ENCODE measurements at places on chromosomes 2 and 18.

DNA sequence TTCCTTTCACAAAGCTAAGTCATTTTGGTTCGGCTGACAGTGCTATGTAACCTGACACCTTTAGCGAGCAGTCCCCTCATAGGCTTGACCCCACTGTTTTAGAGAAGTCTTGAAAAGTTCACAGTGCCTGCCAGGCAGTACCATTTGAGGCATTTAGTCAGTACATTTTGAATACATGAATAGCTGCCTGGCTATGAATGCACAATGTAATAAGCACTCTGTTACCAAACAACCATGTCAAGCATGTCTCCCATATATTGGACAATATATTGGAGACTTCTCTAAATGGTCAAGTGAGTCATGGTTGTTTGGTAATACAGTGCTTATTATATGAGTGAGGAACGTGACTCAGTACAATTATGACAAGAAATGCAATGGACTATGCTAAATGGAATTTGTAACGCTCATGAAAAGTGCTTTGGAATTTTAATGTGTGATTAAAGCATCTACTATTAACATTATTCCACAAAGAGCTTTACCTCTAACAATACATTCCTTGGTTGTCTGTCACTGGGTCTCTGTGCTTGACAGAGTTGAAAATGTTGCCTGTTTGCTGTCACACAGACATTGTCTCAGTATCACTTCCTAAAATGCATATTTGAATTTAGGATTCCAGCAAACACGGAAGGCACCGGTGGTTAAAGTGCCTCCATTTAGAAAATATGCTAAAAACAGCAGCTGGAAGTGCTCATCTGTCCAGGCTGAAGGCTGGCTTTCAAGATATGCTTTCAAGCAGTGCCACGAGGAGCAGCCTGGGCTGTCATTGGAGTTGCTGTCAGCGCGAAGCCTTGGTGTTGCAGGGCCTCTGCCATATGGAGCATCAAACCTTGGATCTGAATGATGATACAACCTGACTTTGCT lies 458.6 kb downstream of the FBXO15 start:
- no peak for DNase-seq

DNA sequence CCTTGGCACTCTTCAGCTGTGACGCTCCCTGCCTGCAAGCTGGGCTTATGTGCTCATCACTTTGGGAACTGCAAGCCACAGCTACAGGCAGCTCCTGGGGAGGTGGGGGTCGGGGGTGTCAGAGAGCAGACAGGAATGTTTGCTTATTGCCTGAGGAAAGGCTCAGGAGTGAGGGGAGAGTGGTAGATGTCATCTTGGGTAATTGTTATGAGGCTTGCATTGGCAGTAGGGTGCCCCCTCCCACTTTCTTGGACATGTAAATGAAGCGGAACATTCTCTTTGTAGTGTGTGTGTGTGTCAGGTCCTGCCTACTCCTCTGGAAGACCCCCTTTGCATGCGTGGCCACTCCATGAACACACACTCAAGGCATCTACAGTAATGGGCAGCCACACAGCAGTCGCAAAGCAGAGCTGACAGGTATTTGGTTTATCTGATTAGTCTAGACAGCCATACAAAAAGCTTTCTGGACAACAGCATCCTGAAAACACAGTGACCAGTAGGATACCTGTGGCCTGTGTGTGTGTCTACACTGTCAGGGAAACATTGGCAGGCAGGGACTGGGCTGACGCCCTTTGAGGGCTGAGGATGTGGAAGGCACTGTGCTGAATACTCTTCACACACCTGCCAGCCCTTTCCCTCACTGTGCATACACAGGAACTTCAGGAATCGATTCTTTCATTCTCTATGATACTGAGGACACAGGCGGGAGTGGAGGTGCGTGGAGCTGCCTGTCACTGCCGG lies 17.1 kb upstream of the MC2R start:
- DNase-seq, result no peak

- DNase-seq, result no peak
These were observed 60.7 kb downstream of the LRRFIP1 start for GRCh38 chr2:237688081-237688480.

DNA sequence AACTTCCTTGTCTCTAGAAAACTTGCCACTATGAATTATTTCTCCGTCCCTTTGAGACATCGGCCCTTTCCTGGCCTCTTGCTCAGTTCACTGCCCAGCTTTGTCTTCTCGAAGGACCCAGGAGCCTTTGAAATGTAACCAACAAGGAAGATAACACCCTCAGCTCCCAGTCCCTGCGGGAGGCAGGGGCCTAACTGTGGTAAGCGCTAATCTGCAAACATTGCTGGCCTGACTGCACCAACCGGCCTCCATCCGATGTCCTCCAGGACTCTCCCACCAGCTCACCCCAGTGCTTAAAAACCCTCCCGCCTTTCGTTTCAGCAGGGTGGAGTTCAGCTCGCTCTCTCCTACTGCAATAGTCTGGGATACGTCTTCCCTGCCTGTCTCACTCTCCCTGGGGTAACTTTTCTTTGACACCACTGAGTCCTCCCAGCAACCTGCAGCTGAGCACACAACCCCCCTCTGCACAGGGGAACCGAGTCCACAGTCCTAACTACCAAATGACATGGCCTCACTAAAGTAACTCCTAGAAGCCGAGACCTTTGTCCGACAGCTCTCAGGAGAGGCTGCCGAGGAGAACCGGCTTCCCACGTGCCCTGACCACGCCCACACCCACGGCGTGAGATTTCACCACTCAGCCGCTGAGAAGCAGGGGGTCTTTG lies 76.1 kb downstream of the MBP start:
- no peak for DNase-seq

DNA sequence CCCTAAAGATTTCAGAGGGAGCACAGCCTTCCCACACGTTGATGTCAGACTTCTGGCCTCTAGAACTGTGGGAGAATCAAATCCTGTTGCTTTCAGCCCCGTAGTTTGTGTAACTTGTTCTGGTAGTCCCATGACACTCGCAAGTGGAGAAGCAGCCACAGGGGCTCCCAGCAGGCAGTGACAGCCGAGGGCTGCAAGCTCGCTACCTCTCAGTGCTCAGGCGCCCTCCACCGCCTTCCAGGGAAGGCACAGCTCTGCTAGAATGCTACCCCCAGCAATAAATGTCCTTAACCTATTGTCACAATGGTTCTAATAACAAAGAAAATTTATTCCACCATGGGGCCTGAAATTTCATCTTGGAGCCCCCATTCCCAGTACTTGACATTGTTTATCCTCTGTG lies 143.1 kb upstream of the ZNF236 start:
- no peak for DNase-seq

GRCh38 chr2:171509945-171510731 lies 12.1 kb upstream of the CYBRD1 start:
- no peak for DNase-seq

DNA sequence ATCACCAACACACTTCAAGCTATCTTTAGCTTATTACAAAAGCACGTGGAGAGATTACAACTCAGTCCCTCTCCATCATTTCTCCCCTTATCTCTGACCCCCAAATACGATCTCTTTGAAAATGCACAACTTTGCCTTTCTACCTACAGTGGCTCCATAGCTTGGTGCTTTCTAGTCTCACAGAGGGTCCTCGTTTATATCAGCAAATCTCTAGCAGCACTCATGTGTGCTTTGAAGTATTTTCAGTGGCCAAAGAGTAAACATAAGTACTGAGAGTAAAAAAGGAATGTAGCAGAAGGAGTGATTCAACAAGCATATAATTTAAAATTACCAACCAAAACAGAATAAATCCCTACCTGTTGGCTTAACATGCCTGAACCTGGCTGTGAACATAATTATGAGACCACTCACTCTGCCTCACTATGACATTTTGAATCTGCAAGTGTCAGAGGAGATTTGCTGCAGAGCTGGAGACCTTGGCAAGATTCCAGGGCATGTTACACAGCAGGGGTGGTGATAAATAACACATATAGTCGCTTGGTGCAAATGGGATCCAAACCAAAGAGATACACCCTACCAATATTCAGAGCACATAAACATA lies 54.6 kb downstream of the LAMA3 start:
- no peak for DNase-seq

DNA sequence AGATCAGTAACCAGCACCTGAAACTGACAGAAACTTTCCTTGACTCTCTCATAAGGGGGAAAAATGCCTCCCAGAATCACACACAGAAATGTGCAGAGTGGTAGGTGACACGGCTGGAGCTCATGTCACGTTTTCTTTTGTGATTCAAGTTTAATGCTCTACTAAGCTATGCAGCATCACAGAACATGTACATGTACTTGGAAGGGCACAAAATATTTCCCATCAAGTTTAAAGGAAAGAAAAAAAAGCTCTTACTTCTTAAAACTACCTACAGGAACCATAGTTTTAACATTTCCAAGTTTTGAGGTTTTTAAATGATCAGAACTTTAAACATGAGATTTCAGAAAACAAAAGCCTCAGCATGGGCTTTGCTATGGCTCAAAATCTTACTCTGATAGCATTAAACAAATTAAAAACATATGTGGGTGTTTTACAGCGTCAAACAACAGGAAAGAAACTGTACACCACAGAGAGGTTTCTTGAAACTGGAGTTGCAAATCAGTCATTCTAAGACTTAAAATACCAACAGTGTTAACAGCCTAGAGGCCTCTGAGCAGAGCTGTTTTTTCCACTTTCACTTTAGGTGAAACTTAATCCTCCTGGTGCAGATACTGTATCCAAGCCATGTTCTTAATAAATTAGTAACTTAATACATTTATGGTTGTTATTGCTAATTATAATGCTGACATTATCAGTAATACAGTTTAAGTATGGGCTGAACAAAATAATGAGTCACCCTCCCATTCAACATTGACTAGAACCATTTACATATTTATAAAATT lies 30.1 kb downstream of the MBP start:
- no peak for DNase-seq

DNA sequence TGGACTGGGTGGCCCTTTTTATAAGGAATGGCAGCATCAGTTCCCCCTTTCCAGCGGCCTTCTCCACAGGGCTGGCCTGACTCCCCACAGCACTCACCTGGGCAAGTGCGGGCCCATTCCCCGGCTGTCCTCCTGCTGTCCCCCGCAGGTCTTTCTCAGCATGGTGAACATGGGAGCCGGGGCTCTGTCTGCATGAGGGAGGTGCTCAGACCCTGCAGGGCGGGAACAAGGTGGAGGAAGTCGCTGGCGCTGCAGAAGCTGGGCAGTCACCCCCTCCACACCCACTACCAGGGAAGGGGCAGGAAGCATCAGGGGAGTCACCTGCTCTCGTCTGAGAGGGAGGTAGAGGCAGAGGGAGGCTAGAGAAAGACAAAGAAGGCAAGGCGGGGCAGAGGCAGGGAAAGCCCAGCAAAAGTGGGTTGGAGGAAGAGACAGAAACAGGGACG lies 12.2 kb downstream of the HES6 start:
- no peak for DNase-seq

DNA sequence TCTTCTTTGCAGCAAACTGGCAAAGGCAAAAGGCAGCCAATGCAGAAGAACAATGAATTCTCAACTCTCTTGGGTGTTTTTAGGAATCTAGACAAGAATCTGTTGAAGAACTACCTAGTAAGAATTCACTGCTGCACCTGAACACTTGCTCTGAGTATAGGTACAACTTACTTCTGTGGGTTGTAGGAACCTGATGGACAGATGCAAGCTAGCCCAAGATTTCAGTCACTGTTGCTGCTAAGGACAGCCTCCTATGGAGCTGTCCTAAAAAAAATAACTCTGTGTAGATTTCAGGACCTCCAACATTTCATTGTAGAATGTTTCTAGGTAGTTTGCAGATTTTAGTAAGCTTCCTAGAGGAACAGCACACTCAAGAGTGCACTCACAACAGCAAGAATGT lies 363.5 kb downstream of the CBLN2 start:
- DNase-seq, result no peak

GRCh38 chr2:102025583-102026267 lies 34.0 kb downstream of the IL1R2 start:
- no peak for DNase-seq

GRCh38 chr18:30096796-30097195 lies 945.7 kb downstream of the DSC3 start:
- no peak for DNase-seq

DNA sequence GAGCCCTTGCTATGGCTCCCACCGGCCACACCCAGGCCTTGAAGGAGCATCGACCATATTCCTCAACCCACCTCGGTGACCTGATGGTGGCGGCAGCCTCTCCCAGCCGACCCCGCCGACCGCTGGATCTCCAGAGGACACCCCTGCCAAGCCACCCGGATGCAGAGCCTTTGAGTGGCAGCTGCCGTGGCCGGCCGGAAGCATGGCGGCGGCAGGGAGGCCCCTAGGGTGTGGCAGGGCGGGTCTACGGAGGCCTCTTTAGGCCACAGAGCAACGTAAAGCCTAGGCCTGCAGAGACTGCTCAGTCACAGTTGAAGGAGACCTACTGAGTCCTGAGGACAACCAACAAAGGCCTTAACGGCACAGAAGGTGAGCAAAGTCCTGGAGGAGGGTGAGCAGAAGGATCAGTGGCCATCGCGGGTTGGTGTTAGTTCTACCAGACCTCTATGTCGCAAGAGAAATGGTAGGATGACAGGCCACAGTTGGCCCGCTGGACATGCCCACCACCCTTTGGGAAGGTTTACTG lies 50.4 kb upstream of the TMEM247 start:
- no peak for DNase-seq

DNA sequence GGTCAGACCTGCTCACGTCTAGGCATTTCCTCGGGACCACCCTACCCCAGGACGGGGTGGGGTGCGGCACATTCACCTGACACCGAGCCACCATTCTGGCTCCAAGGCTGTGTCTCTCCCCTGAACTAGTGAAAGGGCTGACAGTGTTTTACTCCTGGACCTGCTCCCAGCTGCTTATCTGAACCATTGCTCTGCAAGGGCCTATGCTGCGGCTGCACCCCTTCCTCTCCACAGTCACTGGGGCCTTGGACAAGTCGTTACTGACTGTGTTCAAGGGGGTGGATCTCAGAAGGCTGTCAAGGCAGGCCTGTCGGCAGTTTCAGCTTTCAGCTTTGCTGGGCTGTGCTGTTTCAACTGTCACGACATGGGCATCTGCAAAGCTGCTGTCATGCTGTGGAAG lies 11.7 kb downstream of the CREG2 start:
- DNase-seq, result no peak

DNA sequence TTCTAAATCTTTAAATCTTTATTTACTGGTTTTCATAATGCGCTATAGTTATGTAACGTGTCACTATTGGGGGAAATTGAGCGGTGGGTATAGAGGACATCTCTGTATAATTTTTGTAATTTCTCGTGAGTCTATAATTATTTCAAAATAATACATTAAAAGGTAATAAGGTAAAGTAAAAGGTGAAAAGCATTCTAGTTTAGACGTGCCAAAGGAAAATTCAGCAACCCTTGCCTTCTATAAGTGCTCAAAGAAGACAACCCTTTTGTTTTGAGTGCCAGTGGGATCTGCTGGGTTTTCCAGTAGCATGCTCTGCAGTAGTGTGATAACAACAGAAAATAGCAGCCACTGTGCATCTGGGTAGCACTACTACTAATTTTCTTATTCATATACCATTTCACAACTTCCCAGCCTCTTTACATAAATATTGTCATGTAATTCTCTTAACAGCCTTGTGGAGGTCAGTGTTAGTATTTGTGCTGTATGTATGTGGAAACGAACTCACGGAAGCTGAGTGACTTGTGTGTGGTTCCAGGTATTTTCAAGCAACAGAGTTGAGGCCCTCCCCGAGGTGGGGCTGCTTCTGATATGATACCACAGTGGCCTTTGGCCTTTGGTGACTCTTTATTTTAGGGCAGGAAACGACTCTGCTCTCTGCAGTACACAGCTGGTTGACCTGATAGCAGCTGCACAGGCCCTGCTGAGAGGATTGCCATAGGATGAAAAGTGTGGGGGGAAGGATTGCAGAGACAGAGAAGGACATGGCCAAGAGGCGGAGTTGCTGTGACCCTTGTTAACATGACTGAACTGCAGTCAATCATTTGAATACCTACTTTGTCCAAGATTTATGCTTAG lies 104.5 kb downstream of the TDRD15 start:
- no peak for DNase-seq

- peak; percentile 52 for DNase-seq
These were observed 972 bp upstream of the DLX2 start for GRCh38 chr2:172103471-172104272.

Data from stimulated activated CD4-positive, alpha-beta T cell treated with anti-CD3 and anti-CD28 coated beads, Interleukin-1b, Interleukin-23, amount 100 ng/mL, for 24 hours (primary cell).